ENCODE measurements at places on chromosomes 2 and 18.

DNA sequence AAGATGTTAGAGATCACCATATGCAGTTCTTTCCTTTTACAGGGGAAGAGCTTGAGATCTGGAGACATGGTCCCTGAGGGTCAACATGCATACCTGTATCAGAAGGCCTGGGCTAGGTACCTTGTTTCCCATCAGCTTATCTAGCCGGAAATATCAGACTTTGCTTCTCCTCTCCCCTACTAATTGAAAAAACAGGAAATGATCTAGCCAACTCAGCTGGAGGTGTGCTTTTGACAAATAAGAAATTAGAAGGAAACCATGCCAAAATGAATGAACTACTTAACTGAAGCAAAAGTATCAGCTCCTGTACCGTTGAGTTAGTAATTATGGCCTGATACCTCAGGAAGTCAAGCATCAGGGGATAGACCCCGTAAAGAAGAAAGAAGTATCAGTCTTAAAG is 20.4 kb downstream of the PKP4 start:
- DNase-seq: no peak

- peak; percentile 76 for DNase-seq
Measured at GRCh38 chr2:101524806-101525430, 50.0 kb upstream of the RFX8 start.

GRCh38 chr2:182858671-182859070 is 7.8 kb downstream of the FRZB start:
- DNase-seq: no peak

DNA sequence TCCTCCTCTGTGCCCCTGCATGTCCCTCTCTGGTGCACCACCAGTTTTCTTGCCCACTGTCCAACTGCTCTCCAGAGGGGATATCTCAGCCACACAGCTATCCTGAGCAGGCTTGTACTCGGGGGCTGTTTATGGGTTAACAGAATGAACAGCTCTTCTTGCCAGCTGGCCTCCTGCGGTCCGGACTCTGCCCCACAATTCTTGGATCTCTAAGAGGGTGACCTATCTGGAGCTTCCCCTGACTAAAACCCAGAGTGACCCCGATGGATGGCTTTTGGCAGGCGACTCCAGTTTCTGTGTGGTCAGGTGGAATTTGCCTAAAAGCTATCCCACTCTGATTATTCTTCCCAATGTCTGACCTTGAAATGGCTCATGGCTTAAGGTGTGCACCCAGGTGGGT is 9.1 kb downstream of the SOWAHC start:
- no peak for DNase-seq

GRCh38 chr2:168500516-168500915 is 44.4 kb downstream of the CERS6 start:
- no peak for DNase-seq

DNA sequence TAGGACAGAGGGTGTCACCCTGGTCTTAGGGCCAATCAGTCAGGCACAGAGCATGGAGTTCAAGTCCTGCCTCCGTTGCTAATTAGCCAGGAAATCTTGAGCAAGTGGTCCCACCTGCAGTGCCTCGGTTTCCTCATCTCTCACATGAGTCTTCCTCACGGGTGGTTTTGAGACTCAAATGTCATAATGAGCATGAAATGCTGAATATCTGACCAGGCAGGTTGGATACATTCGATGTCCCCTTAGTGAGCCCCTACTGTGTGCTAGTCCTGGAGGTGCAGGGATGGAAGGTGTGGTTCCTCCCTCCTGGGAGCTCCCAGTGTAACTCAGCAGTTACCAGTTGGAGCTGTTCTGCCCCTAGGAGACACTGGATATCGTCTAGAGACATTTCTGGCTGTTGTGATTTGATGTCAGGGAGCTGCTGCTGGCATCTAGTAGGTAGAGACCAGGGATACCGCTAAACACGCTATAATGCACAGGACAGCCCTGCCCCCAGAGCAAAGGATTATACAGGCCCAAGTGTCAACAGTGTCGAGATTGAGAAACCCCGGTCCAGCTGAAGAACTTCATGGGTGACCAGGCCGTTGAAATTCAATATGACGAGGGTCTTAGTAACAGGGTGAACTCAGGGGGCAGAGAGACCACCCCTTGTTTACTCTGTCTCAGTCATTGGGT is 118.5 kb upstream of the TWIST2 start:
- DNase-seq: no peak

All from Kasumi-1 (cell line).